Dermis microvascular lymphatic vessel endothelial cell (primary cell): ENCODE measurements at places on chromosomes 1 and 21. TPM values are rescaled to one million over a fixed set of nuclear protein-coding genes. Genes with fewer than 3 reads are reported as not detected.

CTSK gene
- 0.51 and 0.63 TPM in 2 replicates for total RNA-seq

FCRL3 gene
- total RNA-seq, result not detected in 2 replicates

IFNAR2 gene
- 8.3 and 8.7 TPM in 2 replicates for total RNA-seq

RNU1-4 gene
- total RNA-seq, result under 0.01 TPM in 2 replicates

GJA5 gene
- 0.26 and 0.51 TPM in 2 replicates for total RNA-seq

CNR2 gene
- total RNA-seq, result not detected in 2 replicates

HHAT gene
- 1.0 and 1.8 TPM in 2 replicates for total RNA-seq

CLCA4 gene
- total RNA-seq, result not detected in 2 replicates

MPL gene
- total RNA-seq, result 0.13 TPM in 2 replicates

CNIH4 gene
- 113 and 117 TPM in 2 replicates for total RNA-seq

TMEM200B gene
- total RNA-seq, result 0.13 TPM in 2 replicates

GJA8 gene
- total RNA-seq, result not detected in 2 replicates

NGF gene
- total RNA-seq, result 0.26 and 0.51 TPM in 2 replicates

KRTAP13-2 gene
- total RNA-seq, result not detected in 2 replicates

NR1I3 gene
- not detected in 2 replicates for total RNA-seq

NPHS2 gene
- not detected in 2 replicates for total RNA-seq

LCE1C gene
- total RNA-seq, result not detected in 2 replicates

AHDC1 gene
- 3.3 and 9.4 TPM in 2 replicates for total RNA-seq

TMEM82 gene
- 0.13 TPM in 1 of 2 replicates, not detected in the other for total RNA-seq

FCRL2 gene
- not detected in 2 replicates for total RNA-seq

RPS6KA1 gene
- 12.4 and 15.9 TPM in 2 replicates for total RNA-seq

CHD1L gene
- 24.9 and 34.7 TPM in 2 replicates for total RNA-seq

RASAL2 gene
- total RNA-seq, result 12.6 and 19.1 TPM in 2 replicates

PTPRC gene
- not detected in 2 replicates for total RNA-seq

GBP7 gene
- total RNA-seq, result not detected in 2 replicates

TMEM54 gene
- total RNA-seq, result 19.8 and 20.1 TPM in 2 replicates

AMY1A gene
- total RNA-seq, result not detected in 2 replicates

C4BPA gene
- total RNA-seq, result not detected in 2 replicates

KRTAP12-2 gene
- not detected in 2 replicates for total RNA-seq

AJAP1 gene
- total RNA-seq, result under 0.01 TPM in 1 of 2 replicates, not detected in the other

FAM72C gene
- total RNA-seq, result 0.38 and 0.39 TPM in 2 replicates

GLMN gene
- total RNA-seq, result 4.3 and 6.7 TPM in 2 replicates

KRTAP21-2 gene
- not detected in 2 replicates for total RNA-seq

RAP1GAP gene
- total RNA-seq, result not detected in 2 replicates

PLCH2 gene
- under 0.01 TPM in 2 replicates for total RNA-seq

CCDC185 gene
- total RNA-seq, result not detected in 2 replicates

AGT gene
- not detected in 2 replicates for total RNA-seq

GSTM4 gene
- 1.2 and 1.3 TPM in 2 replicates for total RNA-seq

UBL4B gene
- total RNA-seq, result not detected in 2 replicates

SLAMF6 gene
- not detected in 2 replicates for total RNA-seq

PATJ gene
- 4.0 and 4.9 TPM in 2 replicates for total RNA-seq

KRTAP10-7 gene
- not detected in 2 replicates for total RNA-seq

AGL gene
- total RNA-seq, result 6.8 and 7.0 TPM in 2 replicates

AGO4 gene
- total RNA-seq, result 28.0 and 42.9 TPM in 2 replicates

CFAP107 gene
- not detected in 2 replicates for total RNA-seq
